HTR-8/SVneo (cell line): ENCODE measurements at places on chromosomes 2 and 18.

GRCh38 chr2:207408086-207408794, 121.5 kb upstream of the CREB1 start:
- DNase-seq = no peak

DNA sequence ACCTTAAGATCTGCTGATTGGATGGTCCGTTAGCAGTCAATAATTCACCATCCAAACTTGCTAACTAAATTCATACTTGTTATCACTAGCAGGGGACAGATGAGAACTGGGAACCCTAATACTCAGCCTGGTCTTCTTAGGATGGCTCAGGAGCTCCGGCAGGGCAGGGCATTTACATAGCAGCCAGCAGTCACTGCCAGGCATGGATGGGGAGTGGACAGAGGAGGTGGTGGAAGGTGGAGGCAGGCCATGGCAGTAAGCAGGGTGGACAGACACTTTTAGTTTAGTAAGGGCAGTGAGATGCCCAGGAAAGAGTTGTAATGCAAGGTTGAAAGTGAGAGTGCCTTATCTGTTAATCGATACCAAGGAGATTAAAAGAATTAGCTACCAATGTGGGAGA, 392.2 kb upstream of the CHST9 start:
- DNase-seq = no peak

- no peak for DNase-seq
Measured at GRCh38 chr2:122736279-122736678, 980.8 kb downstream of the TSN start.

DNA sequence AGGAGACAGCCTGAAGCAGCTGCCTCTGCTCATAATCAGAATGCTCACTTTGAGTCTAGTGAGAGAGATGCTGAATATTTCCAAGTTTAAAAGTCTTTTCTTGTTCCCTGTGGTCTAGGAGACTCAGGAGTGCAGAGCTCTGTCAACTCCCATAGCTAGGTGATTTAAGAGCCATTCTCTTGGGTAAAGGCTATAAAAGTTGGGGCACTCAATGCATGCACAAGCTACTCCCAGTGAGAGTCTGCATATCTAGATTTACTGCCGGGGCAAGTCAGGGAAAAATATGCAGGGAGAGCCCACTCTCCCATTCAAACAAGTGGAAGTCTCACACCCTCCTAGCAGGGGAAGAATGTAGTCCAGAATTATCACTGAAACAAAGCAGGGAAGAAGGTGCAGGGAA, 408.6 kb upstream of the KCNJ3 start:
- no peak for DNase-seq

DNA sequence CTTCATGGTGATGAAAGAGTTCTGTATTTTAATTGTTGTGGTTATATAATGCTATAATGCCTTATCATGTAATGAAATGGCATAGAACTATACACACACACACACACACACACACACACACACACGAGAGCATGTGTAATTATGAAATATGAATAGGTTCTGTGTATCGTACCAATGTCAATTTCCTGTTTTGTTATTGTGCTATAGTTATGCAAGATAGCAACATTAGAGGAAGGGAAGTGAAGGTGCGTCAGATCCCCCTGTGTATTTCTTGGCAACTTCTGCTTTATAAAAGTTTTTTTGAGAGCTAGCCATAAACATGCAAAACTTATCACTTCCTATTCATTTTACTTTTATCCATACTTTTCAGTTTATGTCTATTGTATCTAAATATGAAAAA, 60.7 kb upstream of the ARHGAP15 start:
- DNase-seq = no peak

DNA sequence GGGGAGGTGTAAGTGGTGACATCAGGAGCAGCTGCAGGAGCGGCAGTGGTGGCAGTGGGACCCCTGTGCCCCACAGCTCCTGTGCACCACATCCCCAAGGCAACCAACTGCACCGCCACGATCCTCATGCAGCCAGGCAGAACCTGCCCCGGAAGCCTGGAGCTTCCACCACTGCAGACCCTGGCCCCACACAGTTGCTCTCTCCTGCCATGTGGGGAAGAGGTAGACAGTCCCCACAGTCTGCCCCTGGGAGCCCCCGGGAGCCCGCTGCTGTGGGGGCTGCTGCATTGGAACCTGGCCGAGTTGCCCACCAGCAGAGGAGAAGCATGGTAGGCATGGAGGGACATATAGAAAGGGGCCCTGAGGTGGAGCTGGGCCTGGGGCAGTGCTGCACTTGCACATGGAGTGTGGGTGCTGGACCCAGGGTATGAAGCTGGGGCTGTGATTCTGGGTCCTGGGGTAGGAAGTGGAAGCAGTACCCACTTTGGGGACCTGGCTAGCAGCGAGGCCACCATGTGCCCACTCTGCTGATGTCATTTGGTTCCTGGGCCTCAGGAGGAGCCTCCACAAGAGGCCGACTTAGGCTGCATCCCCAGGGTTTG, 623.3 kb upstream of the LRRTM4 start:
- DNase-seq = no peak

- DNase-seq = no peak
Measured at GRCh38 chr18:59024829-59025228, 114.9 kb upstream of the SEC11C start.

GRCh38 chr18:69495841-69496533, 95.3 kb downstream of the DOK6 start:
- no peak for DNase-seq

DNA sequence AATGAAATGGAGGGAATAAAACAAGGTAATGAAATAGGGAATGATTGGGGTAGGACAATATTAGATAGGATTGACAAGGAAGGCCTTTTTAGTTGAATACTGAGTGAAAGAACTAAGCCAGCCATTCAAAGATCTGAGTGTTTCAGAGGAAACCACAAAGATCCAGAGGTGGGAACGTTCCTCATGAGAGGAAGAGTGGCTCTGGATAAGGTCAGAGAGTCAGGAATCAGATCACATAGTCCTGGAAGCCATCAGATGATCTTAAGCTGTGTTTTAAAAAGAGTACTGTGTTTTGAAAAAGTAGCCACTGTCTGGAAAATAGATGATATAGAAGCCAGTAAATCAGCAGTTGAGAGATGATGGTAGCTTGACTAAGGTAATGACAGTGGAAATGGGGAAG, 11.8 kb downstream of the TTLL4 start:
- DNase-seq = no peak

DNA sequence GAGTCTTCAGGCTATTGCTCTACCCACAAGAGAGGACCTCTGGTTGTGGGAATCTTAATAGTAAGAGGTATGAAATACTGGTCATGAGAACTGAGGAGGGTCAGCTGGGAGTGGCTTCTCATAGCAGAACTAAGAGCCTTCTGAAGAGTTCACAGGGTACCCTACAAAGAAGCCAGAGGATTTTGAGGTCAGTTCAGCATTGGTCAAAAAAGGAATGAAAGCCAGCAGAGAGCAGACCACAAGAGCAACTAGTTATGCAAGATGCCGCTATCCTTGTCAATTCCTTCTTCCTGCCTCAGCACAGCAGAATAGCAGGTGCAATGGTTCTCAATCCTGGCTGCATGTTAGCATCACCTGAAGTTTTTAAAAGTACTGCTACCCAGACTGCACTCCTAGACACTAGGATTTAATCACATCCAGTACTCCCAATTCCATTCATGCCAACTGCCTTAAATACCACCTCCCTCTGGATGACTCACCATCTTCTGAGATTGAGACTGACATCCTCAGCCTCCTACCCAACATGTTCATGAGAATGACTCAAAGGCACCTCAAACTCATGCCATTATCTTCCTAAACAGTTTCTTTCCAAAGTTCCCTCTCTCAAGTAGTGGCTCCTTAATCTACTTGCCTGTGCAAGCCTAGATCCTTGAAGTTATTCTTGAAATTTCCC, 81.0 kb upstream of the RBMS1 start:
- DNase-seq = peak; percentile 37

GRCh38 chr2:169661265-169661664, 32.9 kb downstream of the CFAP210 start:
- DNase-seq = no peak

- no peak for DNase-seq
Measured at GRCh38 chr18:45481821-45482220, 133.5 kb upstream of the SLC14A2 start.

DNA sequence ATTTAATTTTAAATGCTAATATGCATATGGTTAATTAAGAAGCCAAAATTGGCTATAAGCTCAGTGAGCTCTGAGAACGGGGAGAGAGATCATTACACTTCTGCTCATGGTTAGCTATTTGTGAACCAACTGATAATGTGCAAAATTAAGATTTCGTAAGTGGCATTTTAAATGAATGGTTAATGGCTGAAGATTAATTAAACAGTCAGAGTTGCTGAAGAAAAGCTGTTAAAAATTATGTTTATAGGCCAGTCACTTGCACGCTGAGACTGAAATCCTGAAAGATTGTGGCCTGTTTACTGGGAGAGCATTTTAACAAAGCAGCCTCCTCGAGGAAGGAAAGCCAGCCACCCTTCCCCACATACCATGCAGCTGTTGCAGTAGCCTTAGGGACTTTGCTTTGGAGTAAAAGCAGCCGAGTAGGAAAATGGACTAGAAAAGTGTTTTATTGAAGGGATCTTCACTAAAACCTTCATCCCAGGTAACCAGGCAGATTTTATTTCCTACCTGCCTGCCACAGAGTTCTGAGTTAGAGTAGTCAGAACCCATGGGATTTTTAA, 218.8 kb upstream of the NRP2 start:
- no peak for DNase-seq

GRCh38 chr2:204201507-204201906, 264.9 kb downstream of the ICOS start:
- no peak for DNase-seq

DNA sequence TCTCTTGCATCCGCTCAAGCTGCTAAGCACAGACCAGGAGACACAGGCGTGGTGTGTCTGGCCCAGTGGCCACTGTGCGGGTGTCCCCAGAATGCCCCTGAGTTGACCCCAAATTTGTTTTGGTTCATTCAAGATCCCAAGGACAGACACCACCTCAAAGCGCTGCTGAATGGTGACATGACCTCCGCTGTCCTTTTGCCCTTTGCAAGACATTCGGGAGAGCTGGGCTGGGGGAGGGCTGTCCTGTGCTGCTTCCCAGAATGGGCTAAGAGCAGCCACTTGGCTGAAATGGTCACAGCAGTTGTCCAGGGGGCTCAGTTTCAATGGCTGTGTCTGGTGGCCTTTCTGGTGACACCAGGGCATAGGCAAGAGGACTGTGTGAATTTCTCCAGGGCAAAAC, 84.1 kb downstream of the SMIM21 start:
- DNase-seq = no peak

DNA sequence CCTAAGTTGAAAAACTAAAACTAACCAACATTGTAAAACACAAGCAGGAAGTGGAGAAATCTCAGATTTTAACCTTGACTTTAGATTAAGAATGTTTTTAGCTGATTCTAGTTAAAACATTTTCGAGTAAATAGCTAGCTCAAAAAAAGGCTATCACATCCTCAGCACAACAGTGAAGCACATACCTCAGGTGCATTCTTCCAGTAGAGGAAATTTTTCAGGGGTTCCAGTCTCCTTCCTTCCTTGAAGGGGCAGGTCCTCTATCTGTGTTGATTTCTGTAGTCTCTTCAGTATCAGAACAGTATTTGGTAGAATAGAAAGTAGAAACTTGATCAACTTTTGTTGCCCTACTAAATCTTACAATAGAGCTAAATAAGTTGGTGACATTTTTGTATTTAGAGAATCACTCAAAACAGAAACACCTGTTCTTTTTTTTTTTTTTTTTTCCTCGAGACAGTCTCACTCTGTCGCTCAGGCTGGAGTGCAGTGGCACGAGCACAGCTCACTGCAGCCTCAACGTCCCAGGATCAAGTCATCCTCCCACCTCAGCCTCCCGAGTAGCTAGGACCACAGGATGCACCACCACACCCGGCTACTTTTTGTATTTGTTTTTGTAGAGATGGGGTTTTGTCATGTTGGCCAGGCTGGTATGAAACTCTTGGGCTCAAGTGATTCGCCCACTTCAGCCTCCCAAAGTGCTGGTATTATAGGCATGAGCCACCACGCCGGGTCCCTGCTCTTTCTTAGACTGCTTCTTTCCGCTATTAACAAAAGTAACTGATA, 6.9 kb upstream of the GPR155 start:
- no peak for DNase-seq

DNA sequence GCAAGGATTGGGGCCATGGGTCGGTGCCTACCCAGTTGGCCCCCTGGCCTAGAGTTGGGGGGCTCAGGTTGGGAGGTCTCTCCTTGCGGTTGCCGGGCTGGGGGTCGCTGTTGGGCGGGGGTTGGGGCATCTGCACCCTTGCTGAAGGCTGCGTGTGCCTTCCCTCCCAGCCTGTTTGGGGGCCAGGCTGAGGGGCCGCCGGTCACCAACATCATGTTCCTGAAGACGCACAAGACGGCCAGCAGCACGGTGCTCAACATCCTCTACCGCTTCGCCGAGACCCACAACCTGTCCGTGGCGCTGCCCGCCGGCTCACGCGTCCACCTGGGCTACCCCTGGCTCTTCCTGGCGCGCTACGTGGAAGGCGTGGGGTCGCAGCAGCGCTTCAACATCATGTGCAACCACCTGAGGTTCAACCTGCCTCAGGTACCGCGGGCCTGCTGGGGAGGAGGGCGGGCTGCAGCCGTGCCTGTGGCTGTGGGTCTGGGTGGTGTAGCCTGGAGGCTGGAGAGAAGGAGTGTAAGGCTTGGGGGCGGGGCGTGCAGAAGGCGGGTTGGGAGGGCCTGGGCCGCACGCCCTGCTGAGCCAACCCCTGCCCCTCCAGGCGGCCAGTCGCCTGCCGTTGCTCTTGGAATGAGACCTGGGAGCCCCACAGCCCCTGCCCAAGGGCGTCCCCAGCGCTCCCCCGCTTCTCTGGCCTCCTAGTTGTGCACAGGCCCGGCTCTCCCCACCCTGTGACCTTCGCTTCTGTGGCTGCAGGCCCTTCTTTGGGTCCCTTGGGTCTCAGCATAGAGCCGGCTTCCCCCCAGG, 7.2 kb upstream of the NEU4 start:
- no peak for DNase-seq

GRCh38 chr2:161427664-161428587, 11.8 kb downstream of the TBR1 start:
- no peak for DNase-seq

- DNase-seq = no peak
Measured at GRCh38 chr2:16235747-16236146, 295.4 kb downstream of the MYCN start.

DNA sequence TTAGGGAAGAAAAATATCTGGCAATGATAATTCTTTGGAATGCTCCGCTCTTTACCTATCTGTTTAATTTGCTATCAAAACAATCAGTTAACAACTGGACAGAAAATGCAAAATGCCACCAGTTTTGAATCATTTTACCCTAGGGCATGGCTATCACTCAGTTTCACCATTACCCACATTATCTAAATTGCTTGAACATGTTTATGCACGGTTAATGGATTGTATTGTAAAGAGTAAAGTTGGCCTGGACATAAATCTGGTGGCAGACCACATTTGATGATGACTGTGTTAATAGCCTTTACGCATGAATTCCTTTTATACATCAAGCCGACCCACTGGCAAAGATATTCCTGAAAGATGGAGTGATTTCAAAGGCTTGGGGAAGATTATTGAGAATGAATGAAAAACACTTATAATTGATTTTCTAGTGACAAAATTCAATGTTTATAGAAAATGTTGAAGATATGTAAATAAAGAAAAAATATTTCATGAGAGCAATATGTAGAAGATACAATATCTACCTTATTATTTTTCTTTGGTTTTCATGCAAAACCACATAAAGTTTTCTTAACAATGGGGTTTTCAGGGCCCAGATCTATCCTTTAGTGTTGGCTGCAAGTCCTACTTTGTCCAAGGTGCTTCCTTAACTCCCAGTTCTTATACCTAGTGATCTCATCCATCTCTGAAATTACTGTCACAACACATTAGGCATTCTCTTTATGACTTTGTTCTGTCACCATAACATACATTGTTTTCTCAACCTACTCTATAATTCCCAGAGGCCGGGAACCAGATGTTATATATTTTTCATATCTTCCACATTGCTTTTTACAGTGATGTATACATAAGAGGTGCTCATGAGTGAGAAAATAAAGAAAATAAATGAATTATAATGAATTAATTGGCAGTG, 265.1 kb downstream of the RIT2 start:
- DNase-seq = no peak
